ENCODE measurements at places on chromosomes 4 and X. TPM values are rescaled to one million over a fixed set of nuclear protein-coding genes. Genes with fewer than 3 reads are reported as not detected.

DNA sequence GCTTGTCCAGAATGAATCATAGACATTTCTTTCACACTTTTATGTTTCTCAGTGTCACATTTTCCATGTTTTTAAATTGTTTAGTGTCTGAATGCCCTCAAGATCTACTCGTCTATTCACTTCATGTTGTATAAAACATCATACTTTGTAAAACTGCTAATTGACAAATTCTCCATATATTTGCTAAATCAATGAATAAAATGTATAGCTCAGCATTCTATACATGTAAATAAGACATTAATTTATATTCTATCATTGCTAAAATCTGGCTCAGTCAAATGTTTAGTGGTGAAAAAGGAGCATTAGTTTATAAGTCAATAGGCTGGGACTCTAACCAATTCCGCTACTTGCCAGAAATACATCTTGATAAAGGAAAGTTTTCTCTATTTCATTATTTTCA, 379.6 kb downstream of the NAF1 start:
- no peak for DNase-seq

DNA sequence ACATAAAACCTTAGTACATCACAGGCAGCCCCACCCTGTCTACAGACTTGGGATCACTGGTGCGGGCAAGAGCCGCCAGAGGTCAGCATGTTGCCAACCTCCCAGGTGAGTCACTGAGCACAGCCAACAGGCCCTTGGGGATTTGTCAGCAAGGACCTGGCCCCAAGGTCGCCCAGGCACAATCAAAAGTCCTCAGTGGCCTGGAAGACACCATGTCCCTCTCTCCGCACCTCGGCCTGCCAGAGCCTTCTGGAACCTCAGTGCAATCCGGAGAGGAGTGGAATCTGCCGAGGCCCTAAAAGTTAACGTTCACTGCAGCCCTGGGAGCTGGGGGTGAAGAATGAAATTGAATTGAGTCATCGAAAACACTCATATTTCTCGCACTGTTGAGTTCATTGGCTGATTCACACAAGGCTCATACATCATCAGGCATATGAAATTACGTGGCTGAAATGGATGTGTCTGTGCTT, 74.3 kb downstream of the WFS1 start:
- peak; percentile 31 for DNase-seq

DNA sequence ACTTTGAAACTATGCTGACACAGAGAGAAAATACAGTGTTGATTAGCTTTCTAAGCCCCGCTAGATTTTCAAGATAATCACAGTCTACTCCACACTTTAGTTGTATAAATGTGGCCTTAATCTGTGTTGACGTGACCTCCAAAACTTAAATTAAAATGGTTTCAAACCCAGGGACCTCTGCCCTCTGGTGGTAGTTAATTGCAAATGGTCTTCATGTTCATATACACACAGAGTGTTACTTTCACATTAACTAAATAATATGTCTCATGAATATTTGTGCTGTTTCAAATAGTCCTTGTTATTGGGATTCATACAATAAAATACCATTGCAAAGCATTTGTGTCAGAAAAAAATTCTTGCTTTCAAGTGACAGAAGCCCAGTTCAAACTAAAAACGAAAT, 64.3 kb downstream of the TASL start:
- DNase-seq: no peak

DNA sequence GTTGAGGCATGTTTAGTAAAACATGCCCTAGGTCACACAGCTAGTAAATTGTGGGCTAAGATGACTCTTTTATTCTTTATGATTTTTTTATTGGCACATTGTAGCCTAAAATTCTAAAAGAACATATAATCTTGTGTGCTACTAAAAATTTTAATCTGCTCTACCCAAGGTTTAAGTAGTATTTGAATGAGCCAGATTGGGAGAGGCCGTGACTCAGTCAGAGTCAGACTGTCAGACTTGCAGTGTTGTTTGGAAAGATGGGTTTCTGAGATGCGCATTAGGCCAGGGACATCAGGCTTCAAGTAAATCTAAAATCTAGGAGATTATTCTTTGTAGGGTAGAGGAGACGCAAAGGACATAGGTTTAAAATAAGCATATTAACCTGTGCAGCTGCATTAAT, 30.7 kb upstream of the TMPRSS11E start:
- DNase-seq: no peak

DNA sequence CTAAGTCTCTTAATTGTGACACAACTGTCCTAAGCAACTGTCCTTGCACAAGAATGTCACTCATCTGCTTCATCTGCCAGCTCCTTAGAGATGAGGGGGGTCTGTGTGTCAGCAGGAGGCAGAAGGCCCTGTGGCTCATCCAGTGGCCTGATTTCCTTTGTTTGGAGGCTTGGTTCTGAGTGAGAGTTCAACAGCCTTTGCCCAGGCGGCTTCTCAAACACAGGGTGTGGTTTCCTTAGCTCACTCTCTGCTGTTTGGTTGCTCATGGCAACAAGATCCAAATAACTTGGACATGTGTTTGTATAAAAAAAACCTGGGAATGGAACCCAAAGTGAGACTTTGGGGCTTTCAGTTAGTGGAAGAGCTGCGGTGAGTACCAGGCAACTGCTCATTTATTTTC, 46.6 kb downstream of the MAP7D3 start:
- no peak for DNase-seq

DNA sequence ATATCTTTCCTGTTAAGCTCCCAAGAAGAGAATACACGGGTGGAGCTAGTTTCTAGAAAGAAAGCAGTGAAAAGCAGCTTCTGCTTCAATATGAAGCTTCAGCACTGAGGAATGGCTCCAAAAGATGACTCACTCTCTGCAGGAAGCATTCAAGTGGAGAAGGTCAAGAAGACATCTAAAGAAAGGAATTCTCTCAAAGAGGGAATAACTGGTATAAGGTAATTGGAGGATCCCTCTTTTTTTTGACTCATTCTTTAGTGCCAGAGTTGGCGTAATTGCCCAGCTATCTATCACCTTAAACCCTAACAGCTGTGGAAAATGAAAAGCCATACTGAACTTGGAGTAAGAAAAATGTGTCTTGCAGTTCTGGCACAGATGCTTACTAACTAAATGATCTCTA, 3.5 kb downstream of the EDA2R start:
- DNase-seq: no peak

DNA sequence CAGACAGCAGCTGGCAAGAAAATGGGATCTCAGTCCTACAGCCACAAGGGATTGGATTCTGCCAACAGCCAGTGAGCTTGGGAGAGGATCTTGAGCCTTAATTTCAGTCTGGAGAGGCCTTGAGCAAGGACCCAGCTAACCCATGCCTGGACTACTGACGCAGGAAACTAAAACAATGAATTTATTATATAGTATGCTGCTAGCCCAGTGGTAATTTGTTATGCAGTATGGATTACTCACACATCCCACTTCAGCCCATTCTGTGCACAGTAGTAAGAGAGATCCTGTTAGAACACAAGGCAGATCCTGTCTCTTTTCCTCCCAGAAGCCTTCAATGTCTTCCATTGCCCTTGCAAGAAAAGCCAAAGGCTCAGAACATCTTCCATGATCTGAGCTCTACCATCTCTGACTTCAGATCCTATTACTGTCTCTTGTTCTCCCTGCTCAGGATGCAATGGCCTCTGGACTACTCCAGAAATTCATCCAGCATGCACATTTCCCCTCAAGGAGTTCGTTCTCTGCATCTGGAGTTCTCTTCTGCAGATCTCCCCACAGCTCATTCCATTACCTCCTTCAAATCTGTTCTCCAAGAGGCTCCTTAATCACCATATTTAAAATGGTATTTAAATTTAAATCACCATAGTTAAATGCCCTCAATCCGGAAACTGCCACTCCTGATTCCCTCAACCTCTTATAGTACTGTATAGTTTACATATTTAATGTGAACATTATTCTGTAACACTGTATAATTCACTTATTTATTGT, 27.6 kb downstream of the SMIM20 start:
- no peak for DNase-seq

DNA sequence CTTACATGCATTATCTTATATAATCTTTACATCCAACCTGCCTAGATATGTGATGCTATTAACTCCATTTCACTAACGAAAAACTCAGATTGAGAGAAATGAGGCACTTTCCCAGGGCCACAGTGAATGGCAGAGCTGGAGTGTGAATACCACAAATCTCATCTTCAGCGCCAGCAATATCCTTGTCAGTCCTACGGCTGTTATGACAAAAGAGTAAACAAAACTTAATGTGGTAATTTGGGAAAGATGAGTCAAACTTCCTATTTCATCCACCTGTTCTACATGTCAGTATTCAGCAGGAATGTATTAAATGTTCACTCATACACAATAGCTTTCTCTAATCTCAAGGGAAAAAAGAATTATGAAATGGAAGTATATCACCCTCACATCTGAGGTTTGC, 56.9 kb downstream of the FAT1 start:
- DNase-seq: no peak

DNA sequence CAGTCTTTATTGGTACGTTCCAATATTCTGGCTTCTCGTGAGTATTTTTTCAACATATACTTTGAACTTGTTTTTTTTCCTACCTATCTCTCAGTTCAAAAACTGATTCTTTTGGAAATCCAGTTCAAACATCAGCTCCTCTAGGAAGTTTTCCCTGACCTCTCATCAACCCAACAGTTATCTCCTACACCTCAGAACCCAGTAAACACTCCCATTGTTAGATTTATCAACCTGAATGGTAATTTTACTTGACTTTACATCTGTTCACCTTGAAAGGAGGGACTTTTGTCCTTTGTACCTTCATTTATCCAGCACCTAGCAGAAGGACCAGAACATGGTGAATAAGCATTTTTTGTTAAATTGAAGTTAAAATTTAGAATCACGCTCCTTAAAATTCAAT, 13.6 kb downstream of the CAMK2D start:
- no peak for DNase-seq

GRCh38 chr4:149781150-149781549, 34.5 kb downstream of the IQCM start:
- no peak for DNase-seq

DNA sequence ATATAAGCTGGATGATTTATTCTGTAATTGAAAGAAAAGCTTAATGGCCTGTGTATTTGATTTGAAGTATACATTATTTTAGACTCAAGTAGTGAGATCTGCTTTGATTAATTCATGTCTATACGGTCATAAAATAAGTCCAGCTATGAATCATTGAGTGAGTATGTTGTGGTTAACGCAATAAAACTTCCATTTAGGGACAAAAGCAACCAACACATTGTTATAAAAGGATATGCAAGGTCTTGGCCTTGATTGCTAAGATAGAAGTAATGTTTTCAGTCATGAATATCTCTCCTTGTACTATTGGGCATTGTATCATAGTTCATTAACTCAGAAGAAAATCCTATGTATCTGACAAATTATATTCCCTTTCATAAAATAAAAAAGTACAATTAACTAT, 162.1 kb downstream of the EPHA5 start:
- DNase-seq: no peak

DNA sequence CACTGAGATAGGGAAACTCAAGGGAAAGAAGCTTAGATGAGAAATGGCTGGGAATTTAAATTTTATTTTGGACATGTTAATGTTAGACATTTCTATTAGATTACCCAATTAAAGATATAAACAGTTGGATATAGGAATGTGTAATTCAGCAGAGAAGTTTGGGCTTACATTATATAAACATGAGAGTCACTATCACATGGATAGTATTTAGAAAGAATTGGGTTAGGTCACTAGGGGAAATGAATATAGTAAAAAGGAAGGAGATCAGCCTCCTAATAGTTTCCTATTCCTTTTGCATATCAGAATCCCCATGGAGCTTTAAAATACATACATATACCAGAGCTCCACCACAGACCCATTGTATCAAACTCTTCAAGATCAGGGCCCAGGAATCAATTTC, 19.6 kb upstream of the CXCL5 start:
- no peak for DNase-seq

GRCh38 chr4:79224777-79225104, 101.1 kb downstream of the NAA11 start:
- no peak for DNase-seq

- no peak for DNase-seq
Measured at GRCh38 chr4:73871511-73872310, 2.5 kb downstream of the CXCL1 start.

DNA sequence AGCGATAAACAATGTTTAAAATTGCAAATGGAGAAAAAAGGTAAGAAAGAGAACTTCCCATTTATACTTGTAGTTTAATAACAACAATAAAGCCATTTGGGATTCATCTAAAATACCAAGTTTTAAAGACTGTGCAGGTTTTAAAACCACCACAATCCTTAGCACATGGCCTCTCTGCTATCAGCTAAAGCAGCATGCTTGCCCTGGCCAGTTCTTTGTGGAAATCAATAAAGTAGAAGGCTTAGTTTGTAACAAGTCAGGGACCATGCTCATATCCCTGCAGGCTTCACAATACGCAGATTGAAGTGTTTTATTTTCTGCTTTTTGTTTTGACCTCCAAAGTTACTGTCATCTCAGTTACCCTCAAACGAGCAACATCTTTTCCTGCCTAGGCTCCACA, 249.5 kb downstream of the INPP4B start:
- no peak for DNase-seq

- DNase-seq: no peak
Measured at GRCh38 chr4:7371210-7371941, 63.4 kb downstream of the PSAPL1 start.

- DNase-seq: no peak
Measured at GRCh38 chr4:92014067-92014466, 289.7 kb upstream of the GRID2 start.

GRCh38 chrX:123442764-123443163, 258.7 kb downstream of the GRIA3 start:
- no peak for DNase-seq

- no peak for DNase-seq
Measured at GRCh38 chr4:23686169-23686897, 203.5 kb downstream of the PPARGC1A start.

DNA sequence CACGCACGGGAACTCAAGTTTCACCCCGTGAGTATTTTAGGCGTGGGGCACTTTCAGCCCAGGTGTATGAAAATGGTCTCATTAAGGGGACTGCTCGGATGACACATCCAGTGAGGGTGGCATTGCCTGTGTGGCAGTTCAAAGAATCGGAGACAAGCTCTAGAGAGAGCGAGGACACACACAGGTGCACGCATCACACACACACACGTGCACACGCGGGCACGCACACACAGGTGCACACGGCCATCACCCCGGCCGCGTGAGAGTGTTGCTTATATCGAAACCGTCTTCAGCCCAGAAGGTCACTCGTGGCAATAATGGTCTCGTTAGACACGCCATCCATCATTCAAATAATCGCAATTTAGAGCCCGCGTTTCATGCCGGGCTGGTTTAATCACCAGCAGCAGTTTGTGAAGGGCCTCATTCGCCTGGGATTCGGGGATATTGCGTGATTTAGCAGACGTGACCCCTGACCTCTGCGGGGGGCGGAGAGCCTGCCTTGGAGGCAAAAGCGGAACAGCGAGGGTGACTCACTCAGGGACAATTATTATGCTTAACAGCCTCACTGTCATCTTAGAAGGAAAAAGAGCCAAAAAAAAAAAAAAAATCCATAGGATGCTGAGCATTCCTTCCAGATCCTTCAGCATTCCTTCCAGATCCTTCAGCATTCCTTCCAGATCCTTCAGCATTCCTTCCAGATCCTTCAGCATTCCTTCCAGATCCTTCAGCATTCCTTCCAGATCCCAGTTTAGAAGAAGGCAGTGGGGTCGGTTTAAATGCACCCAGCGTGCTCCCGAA, 89.4 kb upstream of the PPP2R3B start:
- DNase-seq: no peak

The UGT2B11 gene
- 26.2 TPM for total RNA-seq

The CDX4 gene
- total RNA-seq: not detected

The PNCK gene
- 28.3 TPM for total RNA-seq

The PPEF2 gene
- not detected for total RNA-seq

The RAB9B gene
- 5.7 TPM for total RNA-seq

The ADGRG2 gene
- total RNA-seq: 12.5 TPM

Measured in mucosa of gallbladder (tissue), 1 donor.